ENCODE measurements at places on chromosomes 13 and 19.
A peak's percentile ranks its signal among the peaks of the same experiment; 100 is the strongest.

- DNase-seq: no peak
Measured at GRCh38 chr19:35942235-35942634, 6.1 kb downstream of the LRFN3 start.

DNA sequence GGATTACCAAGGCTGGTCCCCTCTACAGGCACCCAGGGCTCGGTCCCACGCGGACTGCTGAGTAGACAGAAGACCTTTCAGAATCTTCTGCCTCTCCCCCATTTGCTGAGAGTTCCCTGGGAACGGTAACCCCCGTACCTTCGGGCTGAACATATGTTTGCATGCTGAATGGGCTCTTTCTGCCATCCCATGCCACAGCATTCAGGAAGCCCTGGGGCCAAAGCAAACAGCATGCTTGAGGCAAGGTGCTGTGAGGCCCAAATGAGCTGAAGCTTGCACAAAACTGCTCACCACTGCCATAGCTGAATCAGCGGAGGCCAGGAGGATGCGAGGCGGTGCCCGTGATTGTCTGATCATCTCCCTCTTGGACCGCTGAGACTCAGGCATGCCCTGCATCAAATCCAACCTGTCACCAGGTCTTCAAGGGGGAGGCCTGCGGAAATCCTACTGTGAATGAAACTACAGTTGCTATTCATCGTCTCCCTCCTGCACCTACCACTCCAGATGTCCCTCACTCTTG is 16.3 kb upstream of the C19orf12 start:
- DNase-seq: no peak

- DNase-seq: no peak
Measured at GRCh38 chr13:107961849-107962608, 253.3 kb downstream of the LIG4 start.

GRCh38 chr19:38737921-38738737 is 6.1 kb downstream of the CAPN12 start:
- peak; percentile 71 for DNase-seq

DNA sequence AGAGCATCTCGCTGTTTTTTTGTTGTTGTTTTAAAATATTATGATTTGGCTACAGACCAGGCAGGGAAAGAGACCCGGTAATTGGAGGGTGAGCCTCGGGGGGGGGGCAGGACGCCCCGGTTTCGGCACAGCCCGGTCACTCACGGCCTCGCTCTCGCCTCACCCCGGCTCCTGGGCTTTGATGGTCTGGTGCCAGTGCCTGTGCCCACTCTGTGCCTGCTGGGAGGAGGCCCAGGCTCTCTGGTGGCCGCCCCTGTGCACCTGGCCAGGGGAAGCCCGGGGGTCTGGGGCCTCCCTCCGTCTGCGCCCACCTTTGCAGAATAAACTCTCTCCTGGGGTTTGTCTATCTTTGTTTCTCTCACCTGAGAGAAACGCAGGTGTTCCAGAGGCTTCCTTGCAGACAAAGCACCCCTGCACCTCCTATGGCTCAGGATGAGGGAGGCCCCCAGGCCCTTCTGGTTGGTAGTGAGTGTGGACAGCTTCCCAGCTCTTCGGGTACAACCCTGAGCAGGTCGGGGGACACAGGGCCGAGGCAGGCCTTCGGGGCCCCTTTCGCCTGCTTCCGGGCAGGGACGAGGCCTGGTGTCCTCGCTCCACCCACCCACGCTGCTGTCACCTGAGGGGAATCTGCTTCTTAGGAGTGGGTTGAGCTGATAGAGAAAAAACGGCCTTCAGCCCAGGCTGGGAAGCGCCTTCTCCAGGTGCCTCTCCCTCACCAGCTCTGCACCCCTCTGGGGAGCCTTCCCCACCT is 183.3 kb downstream of the KDM4B start:
- no peak for DNase-seq

GRCh38 chr13:78078168-78078567 is 159.5 kb upstream of the EDNRB start:
- no peak for DNase-seq

GRCh38 chr13:113087923-113088690 is 17.5 kb upstream of the F7 start:
- no peak for DNase-seq

GRCh38 chr13:114200399-114200911 is 21.4 kb downstream of the CFAP97D2 start:
- DNase-seq: no peak
